Epithelial cell of proximal tubule (primary cell): ENCODE measurements at places on chromosomes 6 and 20.
A peak's percentile ranks its signal among the peaks of the same experiment; 100 is the strongest.

- no peak for DNase-seq
Observed at GRCh38 chr6:108699290-108700041, 138.7 kb downstream of the FOXO3 start.

DNA sequence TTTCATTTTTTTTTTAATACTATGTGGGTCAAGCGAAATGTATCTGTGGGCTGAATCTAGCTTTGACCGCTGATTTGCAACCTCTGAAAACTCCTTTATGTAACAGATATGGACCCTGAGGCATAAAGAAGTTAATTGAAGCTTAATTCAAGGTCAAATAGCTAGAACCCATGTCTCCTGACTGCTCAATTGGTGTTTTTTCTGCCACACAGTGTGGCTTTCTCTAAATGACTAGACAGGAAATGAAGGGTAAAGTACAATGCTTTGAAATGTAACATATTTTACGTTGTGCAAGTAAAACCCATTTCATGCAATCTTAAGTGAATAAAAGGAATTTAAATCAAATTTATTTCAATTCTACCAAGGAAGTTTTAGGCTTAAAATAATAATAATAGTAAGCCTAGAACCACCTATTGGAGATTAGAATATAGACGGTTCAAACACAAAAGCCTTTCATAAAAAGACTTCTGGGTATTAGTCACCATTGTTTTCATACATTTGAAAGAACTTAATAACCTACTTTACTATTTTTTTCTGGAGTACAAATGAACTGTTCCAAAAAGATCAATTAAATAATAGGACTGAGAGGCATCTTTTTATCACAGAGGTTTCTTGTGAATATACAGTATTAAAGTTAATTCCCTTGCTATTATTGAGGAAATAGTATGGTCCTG, 279.8 kb downstream of the EPHA7 start:
- no peak for DNase-seq

GRCh38 chr6:168027521-168027920, 30.1 kb downstream of the KIF25 start:
- DNase-seq: no peak

- no peak for DNase-seq
Observed at GRCh38 chr20:23407781-23408464, 13.4 kb downstream of the NAPB start.

DNA sequence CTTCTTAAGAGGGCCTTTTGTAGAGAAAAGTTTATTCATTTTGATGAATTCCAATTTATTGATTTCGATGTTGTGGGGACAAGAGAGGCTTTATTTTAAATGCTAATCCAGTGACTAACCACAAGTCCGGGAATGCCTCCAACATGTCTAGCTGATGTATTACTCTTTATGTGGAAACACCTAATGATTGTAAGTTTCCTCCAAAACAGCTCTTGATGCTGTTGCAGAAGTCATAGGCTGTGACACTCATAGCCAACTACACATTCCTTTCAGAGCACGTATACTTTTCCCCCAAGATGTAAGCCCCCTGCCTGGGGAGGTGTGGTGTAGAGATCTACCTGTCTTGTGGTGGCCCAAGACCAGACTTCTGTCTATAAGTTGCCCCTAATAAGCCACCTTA, 61.3 kb upstream of the RNF24 start:
- peak; percentile 57 for DNase-seq

- DNase-seq: peak; percentile 76
Observed at GRCh38 chr6:141107591-141108160, 1025.0 kb upstream of the GJE1 start.

DNA sequence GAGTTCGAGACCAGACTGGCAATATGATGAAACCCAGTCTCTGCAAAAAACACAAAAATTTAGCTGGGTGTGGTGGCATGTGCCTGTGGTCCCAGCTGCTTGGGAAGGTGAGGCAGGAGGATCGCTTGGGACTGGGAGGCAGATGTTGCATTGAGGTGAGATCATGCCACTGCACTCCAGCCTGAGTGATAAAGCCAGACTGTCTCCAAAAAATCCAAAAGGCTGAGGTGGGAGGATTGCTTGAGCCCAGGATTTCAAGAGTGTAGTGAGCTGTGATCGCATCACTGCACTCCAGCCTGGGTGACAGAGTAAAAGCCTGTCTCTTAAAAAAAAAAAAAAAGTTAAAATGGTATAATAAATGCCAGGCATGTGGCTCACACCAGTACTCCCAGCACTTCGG, 1.3 kb upstream of the PTCRA start:
- DNase-seq: no peak

GRCh38 chr20:44215125-44215524, 4.6 kb upstream of the OSER1 start:
- DNase-seq: no peak

GRCh38 chr6:144296973-144297372, 11.8 kb downstream of the UTRN start:
- no peak for DNase-seq

- DNase-seq: no peak
Observed at GRCh38 chr20:40938020-40938419, 90.6 kb upstream of the TOP1 start.

DNA sequence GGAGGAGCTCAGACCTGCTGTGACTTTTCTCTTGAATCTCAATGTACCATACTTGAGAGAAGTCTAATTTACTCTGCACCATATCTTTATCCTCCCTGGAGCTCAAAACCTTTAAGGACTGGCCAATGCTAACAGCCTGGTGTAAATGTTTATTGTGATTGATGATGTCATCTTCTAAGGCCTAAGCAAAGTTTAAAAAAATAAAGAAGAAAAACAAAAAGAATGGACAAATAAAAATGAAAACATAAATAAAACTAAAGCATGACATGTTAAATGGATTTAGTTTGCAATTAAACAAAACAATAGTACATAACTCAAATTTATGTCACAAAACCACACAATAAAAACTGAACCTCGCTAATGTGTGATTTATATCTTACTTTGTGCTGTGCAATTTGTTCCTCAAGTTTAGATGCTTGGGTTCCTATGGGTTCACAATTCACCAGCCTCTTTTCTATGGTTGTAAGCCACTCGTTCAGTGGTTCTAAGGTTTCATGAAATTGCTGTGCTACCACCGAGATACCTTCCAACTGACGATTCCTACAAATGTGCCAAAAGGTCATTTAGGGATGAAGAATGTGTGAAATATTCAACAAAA, 113.0 kb downstream of the DST start:
- no peak for DNase-seq

DNA sequence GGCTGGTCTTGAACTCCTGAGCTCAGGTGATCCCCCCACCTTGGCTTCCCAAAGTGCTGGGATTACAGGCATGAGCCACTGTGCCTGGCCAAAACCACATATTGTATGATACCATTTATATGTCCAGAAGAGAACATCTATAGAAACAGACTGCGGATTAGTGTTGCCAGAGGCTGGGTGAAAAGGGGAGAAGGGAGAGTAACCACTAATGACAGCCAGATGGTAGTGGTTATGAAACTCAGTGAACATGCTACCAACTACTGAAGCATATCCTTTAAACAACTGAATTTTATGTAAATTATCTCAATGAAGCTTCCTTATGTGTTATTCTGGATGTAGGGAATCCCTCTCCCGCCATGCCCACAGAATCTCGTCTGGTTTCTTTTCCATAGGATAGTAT, 15.7 kb downstream of the SLC23A2 start:
- no peak for DNase-seq

- DNase-seq: peak; percentile 9
Observed at GRCh38 chr6:128807577-128807976, 75.4 kb upstream of the LAMA2 start.
